Stimulated activated CD8-positive, alpha-beta memory T cell treated with anti-CD3 and anti-CD28 coated beads, Interleukin-4, amount 100 ng/mL, for 4 hours (primary cell): ENCODE measurements at places on chromosomes 7 and 10.

DNA sequence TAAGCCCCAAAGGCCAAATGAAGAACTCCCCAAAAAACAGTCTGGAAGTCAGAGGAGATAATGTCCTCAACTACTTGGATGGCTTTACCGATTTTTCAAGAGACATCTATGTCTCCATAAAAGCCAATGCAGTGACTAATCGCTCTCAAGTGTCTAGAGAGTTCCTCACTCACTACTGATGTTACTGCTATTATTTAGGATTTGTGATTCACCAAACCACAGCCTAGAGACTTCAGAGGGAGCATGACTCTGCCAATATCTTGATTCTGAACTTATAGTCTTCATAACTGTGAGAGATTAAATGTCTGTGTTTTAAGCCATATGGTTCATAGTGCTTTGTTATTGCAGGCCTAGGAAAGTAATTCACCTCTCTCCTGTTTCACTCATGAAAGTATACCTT is 160.2 kb downstream of the IPMK start:
- no peak for DNase-seq

DNA sequence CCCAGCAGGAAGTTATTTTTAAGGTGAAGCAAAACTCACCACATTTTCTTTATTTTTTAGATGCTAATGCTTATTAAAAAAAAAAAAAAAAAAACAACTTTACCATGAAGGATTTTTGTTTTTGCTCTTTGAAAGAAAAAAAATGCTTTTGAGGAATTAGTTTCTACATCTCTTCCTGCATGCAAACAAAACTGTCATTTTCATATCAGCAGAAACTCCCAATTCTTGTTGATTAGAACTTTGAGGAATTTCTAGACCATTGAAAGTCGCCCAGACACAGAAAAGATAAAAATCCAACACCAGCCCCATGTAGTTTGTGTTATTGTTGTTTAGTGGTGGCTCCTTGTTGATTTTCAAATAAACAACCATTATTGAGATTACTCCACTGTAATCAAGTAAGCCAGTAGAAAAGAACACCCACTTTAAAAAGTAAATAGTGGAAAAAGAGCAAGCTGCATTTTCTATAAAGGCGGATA is 14.3 kb downstream of the SKIDA1 start:
- no peak for DNase-seq

- no peak for DNase-seq
Measured at GRCh38 chr7:32506266-32507054, 11.2 kb downstream of the AVL9 start.

GRCh38 chr7:98722402-98722801 is 105.3 kb downstream of the NPTX2 start:
- no peak for DNase-seq

GRCh38 chr10:114681542-114681941 is 23.5 kb upstream of the ABLIM1 start:
- DNase-seq, result no peak

DNA sequence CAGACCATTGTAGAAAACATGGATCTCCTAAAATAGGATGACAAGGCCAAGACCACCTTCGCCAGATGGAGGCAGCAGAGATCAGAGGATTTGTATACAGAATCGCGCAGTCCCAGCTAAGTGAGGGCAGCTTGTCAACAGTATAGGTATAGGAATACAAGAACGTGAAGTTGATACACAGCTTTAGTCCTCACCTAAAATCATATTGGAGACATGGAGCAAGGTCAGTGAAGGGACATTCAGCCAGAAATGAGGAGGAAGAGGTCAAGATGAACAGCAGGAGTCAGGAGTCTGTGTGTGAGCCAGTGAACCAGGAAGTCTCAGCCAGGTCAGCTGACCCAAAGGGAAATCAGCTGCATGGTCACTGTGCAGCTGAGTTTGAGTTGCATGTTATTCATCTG is 263.4 kb upstream of the PRKCQ start:
- DNase-seq, result no peak

- no peak for DNase-seq
Measured at GRCh38 chr7:1050254-1050906, 6.0 kb downstream of the GPR146 start.

- no peak for DNase-seq
Measured at GRCh38 chr7:84482476-84482875, 287.9 kb upstream of the SEMA3A start.

DNA sequence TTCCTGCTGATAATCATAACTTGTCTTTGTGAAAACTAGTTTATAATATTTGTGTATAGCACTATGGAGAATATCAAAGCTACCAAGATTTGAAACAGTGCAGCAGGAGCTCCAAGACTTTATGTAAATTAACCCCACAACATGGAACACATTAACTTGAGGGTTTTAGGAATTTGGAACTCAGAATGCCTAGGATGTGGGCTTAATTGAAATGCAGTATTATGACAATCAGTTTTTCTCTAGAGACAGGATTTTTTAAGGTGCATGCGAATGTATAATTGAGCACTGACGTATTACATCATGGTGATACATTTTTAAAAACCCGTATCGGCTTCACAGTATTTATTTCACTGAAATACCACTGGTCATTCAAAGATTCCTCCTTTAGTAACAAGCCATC is 313.1 kb upstream of the DGKB start:
- no peak for DNase-seq

DNA sequence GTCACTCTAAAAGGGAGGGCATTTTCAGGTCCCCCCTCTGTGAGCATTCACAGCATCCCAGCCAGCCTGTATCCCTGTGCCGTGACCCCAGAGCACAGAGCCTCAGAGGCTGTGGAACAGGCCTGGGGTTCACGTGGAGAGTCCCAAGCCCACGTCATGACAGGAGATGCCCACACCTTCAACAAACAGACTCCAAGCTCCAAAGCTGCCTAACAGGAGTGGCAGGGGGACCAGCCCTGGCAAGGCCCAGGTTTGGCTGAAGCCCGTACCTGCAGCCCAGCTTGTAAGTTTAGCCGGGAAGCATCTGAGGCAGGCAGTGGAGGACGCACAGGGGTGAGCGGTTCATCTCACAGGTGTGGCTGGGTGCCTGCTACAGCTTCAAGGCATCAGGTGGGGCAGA is 33.5 kb downstream of the LHPP start:
- DNase-seq, result no peak

- DNase-seq, result no peak
Measured at GRCh38 chr10:71797533-71798307, 24.4 kb upstream of the VSIR start.

GRCh38 chr7:121940918-121941317 is 68.0 kb downstream of the PTPRZ1 start:
- no peak for DNase-seq

GRCh38 chr10:18343573-18343972 is 203.3 kb downstream of the CACNB2 start:
- DNase-seq, result no peak

- no peak for DNase-seq
Measured at GRCh38 chr10:76839276-76839675, 798.3 kb downstream of the KCNMA1 start.

DNA sequence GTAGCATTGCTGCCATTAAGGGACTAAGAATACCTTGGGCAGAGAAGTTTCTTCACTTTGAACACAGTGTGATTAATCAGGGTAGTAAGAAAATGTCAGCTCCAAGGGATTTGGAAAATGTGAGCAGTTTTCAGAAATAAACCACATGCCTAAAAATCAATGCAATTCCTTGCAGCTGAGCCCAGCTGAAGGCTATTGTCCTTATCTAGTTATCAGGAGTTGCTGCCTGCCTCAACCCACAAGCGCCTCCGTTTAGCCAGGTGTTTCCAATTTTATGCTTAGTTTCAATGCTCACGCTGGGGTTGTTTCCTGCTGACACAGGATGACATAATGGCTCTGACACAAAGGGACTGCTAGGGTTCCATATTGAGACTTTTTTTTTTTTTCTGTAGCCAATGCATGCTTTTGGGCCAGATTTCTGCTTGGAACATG is 132.3 kb upstream of the ANK3 start:
- no peak for DNase-seq

- DNase-seq, result no peak
Measured at GRCh38 chr7:42611961-42612360, 299.9 kb downstream of the C7orf25 start.

DNA sequence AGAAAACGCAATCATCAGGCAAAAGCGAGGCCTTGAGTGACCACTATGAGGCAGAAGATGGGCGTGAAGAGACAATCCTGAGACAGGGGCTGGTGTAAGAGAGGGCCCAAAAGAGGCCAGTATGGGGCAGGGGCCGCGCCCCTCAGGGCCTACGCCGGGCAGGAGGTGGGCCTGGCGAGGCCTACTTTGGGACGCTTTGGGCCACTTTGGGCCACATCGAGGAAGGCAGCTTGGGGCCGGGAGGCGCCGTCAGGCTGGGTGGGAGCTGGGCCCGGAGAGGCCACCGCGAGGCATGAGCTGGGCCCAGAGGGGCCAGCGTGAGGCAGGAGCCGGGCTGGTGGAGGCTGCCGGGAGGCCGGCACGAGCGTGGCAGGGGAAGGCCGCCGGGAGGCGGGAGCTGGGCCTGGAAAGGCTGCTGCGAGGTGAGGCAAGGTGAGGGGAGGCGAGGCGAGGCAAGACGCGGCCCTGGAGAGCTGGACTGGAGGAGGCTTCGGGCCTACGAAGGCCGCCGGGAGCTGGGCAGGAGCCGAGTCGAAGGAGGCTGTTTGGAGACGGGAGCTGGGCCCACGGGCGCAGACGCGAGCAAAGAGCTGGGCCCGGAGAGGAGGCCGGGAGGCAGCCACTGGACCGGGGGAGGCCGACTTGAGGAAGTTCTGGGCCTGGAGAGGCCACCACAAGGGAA is 171.3 kb downstream of the TPST1 start:
- DNase-seq, result no peak

GRCh38 chr10:4109469-4109868 is 324.5 kb upstream of the KLF6 start:
- no peak for DNase-seq

DNA sequence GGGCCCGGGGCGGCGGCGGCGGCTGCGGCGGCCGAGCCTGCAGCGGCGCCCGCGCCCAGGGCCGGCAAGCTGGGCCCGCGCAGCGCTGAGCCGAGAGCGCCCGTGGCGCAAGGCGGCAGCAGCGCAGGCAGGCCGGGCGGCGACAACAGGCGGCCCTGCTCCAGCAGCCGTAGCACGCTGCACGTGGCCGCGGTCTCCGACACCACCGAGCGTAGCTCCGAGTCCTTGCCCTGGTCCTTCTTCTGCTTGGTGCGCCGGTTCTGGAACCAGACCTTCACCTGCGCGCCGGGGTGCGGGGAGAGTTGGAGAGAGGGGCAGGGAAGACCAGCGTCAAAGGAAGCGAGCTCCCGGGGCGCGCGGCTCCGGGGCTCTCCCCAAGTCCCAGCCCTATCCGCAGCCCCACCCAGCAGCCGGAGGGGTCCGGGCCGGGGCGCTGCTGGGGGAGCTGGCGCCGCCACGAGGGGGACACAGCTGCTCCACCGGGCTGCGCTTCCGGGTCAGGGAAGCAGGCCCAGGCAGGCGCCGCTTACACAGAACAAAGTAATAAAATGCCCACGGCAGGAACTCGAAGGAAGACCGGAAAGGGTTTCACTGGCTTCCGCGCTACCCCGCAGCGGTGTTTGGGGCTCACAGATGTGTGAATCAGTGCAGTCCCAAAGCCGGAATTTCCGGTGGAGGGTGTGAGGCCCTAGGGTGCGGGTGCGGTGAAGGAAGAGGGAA is 3.6 kb downstream of the VAX1 start:
- DNase-seq, result no peak

- DNase-seq, result no peak
Measured at GRCh38 chr7:55110993-55111361, 92.2 kb downstream of the EGFR start.

DNA sequence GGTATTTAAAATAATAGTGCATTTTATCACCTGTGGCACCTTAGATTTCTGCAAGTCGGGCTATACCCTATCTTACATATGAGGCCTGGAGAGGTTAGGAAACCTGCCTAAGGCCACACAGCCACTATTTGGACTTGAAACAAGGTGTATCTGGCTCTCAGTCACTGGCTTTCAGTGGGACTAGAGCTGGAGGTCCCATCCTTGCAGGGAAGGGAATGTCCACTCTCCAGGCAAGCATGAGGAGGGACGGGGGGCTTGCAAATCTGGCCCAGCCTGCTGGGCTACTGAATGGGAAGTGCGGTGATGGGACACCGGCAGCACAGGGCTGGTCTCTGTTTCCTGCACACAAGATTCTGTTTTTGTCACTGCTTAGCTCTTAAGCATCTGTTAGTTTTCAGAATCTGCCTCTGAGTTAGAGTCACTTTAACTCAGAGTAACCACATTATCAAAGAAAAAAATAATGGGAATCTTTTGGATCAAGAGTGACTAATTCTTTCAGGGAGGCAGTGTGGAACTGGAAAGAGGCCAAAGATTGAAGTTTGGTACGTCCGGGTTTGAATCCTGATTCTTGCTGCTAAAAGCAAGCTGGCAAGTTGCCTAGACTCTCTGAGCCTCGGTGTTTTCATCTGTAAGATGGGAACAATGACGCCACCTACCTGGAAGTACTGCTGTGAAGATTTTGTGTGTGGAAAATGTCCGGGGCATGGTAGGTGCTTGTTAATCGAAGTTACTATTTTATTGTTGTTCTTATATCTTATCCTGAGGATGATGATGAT is 33.8 kb upstream of the HABP2 start:
- DNase-seq, result no peak

DNA sequence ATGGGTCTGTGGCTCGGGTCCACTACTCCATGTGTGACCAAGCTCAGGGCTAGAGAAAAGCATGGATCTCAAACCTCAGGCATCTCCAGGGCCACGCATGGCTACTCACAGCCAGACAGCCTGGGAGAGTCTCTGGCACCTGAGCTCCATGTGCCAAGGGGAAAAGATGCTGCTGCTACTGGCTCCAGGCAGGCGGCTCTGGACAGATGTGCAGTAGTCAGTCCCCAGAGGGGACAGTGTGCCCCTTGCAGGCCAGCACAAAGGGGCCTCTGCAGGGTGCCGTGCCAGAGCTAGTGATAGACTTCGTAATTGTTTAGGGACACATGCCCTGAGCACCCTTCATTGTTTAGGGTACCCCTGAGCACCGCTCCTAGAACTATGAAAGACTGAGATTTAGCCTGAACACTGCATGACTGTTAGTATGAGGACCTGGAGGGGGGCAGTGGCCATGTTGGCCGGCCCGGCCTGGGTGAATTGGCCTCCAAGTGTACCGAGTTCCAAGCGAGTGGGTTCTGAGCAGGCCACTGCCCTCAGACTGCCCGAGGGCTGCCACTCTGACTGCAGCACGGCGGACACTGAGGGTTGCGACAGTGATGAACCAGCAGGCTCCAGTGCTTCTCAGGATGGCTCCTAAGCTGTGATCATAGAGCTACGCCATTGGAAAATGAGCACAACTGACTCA is 80.7 kb downstream of the TCERG1L start:
- no peak for DNase-seq

DNA sequence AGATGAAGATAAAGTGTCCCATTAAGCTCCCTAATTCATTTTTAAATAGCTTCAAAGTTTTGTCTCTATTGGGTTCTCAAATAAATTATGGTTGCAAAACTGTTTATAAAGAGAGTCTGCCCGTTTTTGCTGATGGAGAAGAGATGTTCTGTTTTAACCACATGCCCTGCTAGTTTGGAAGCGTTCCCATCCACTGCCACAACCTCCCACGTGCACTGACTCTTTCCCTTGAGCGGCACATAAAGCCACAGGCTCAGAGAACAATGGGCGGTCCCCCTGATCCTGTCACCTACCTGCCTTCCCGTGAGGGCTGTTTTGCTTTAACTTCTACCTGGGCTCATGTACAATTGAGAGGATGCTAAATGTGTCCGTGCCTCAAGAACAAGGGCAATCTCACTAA is 65.5 kb downstream of the CPVL start:
- no peak for DNase-seq

GRCh38 chr10:132865851-132866600 is 76.3 kb downstream of the CFAP46 start:
- no peak for DNase-seq
